ENCODE measurements at places on chromosomes 16 and 17.
A peak's percentile ranks its signal among the peaks of the same experiment; 100 is the strongest.

DNA sequence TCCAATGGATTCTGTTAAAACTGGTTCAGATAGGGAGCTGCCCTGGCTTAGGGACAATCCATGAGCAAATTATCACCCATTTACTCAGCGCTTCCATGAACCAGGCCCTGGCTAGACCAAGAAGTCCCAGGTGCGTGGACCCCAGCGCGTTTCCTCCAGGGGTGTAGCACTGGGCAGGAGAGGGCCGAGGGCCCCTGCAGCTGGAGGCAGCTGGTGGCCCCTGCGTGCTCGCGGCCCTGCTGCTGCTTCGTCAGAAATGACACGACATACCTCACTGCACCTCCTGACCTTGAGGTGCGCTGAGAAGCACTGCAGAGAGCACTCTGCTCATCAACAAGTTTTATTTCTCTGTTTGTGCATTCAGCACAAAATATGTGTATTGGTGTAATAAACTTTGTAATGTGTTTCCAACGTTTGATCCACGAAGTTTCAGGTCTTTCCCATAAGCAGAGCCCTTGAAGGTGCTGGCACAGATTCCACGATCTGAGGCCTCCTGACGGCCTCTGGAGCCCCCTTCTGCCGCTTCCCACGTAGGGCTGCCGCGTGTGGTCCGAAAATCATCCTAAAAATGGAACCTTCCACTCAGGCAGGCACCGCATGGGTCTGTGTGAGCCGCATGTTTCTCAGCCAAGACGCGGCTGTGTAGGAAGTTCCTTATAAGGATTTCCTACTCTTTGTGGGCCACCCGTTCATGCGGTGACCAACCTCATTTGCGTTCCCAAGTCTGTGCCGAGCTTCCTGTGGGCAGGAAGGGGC is 50.8 kb upstream of the ZCCHC14 start:
- DNase-seq = no peak

DNA sequence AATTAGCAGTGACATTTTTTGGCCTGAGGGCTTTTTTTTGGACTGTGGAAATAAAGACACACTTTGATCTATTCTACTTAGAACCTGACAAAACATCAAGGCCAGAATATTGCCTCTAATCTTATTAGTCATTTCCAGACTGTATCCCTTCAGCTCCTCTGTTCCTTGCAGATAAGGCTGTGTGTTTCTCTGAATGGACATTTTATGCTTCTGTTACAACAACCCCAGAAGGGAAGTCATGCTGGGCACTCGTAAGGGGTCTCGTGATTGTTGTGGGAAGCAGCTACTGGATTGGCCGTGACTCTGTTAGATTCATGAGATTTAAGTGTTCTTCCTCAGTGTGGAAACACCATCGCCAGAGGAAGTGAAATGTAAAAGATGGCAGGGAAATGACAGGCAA is 31.6 kb upstream of the HS3ST2 start:
- DNase-seq = no peak

DNA sequence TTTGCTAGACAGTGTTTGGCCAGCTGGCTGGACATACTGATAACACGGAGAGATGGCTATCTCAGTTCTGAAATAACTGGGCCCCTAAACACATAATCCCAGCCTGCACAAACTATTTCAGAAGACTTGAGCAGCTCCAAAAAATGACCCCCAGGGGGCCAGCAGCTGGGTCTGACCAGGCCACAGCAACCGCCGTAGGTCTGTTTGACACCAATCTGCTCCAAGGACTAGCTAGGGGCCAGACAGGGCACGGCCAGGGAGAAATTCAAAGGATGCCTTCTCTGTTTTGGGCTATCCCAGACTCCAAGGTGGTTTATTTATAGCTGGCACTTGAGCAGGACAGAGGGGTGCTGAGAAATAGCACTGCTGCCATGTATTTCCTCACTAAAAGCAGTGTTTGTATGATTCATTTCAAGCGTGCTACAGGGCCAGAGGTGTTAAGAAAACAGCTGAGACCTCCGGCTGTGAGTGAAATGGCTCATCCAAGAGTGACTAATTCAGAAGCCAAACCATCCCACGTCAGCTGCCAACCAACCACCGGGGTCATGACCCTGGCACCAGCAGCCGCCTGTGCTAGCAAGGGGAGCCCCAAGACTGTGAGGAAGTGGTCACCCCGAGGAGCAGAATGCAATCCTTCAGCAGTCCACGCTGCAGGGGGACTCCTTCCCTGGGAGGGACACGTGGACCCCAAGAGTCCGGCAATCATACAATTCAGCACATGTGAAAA is 5.7 kb downstream of the GGA2 start:
- DNase-seq = peak; percentile 66

GRCh38 chr16:88315543-88316105 is 67.1 kb upstream of the ZNF469 start:
- no peak for DNase-seq

DNA sequence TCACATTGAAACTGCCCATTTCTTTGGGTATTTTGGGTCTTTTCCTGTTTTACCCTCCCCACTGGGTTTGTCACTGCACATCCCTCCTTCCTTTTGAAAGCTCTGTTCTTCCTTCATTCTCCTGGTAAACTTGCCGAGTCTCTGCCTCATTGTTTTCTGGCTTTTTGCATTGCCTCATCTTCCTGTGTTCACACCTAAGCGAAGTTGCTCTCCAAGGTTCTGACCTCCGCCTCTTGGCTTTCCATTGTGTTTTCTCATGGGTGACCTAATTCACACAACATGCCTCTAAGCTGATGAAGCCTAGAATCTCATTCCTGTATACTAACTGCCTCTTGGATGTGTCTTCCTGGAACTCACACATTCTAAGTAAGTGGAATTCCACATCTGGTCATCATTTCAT is 1096.1 kb upstream of the EEF2KMT start:
- no peak for DNase-seq

DNA sequence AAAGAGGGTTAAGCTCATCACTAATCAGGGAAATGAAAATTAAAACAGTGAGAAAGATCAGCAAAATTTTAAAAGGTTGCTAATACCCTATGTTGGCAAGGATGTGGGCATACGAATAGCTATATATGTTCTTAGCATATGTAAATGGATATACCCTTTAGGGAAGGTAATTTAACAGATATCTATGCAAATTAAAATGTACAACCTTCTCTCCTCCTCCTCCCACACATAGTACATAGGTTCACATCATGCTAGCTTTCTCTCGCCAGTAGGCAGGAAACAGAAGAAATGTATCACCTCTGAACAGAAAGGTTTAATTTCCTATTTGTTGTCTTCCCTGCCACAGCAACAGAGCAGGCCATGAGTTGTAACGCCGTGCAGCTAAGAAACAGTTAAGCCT is 103.8 kb downstream of the CDYL2 start:
- no peak for DNase-seq

- DNase-seq = no peak
Observed at GRCh38 chr17:79536212-79536840, 74.5 kb downstream of the RBFOX3 start.

- DNase-seq = no peak
Observed at GRCh38 chr16:82750068-82750467, 123.3 kb downstream of the CDH13 start.

- DNase-seq = no peak
Observed at GRCh38 chr16:5058476-5058875, 7.3 kb downstream of the C16orf89 start.

DNA sequence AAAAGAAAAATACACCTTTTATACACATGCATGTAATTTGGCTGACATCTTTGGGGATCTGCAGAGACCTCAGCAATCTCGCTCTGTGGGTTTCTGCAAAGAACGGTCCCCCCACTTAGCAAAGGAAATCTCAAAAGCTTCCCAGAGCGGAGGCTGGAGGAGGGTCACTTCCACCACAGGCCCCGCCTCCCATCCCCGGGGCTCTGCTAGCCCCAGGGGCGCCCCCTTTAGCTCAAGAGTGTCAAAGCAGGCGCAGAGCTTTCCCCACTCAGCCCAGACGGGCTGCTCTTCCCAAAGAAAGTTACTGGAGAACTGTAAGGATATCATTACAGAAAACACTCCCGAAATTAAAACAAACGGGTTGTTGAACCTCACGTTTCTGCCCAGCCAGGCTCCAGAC is 11.4 kb downstream of the SLC13A5 start:
- no peak for DNase-seq

- DNase-seq = no peak
Observed at GRCh38 chr17:50147841-50148225, 2.6 kb downstream of the PPP1R9B start.

GRCh38 chr16:65754820-65755691 is 611.4 kb upstream of the CDH5 start:
- peak; percentile 13 for DNase-seq

- DNase-seq = peak; percentile 94
Observed at GRCh38 chr16:75433732-75434413, 570 bp upstream of the CFDP1 start.

- DNase-seq = no peak
Observed at GRCh38 chr17:61454381-61455323, 2.4 kb downstream of the TBX4 start.

GRCh38 chr16:73047536-73048291 is at the start of gene ZFHX3:
TSS of gene ZFHX3 (minus strand) at chr16:73048128. CDS start at chr16:72960145, 87,983 bp downstream.
- no peak for DNase-seq

GRCh38 chr17:48626245-48627117 is at the start of gene HOXB9:
TSS of gene HOXB9 (minus strand) at chr17:48626358. CDS start at chr17:48626269, 89 bp downstream.
- no peak for DNase-seq

DNA sequence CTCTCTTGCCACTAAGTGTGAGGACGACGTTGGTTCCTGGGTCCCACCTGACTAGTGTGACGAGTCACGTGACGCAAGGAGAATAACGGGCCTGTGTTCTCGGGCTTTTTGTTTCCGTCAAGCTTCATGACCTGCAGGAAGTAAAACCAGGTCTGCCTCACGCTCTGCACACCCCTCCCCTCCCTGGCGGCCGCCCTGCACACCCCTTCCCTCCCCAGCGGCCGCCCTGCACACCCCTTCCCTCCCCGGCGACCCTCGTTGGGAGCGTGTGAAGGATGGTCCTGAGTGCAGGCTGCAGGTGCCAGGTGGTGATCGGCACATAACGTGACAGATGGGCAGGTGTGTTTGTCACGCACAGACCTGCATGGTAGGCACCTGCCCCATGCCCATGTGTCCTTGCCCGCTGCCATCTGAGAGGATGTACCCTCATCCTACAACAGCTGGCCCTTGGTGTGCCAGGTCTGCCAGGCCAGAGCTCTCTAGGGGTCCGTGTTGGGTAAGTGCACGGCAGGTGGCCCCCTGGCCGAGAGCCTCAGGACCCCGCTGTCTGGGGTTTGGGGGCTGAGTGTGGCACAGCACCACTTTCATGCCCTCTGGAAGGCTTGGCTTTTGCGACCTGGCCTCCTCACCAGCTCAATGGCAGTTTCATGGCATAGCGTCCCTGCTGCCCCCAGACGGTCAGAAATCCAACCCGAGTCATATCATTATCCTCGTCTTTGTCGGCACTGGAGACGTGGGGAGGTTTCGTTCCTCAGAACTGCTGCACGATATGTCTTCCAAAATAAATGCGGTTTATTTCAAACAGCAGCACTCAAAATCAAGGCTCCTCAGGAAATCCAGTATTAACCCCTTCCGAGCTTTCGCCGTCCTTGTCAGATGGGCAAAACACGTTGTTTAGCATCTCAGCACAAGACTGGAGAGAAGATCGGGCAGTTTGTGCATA is 191.8 kb upstream of the CHMP6 start:
- no peak for DNase-seq

DNA sequence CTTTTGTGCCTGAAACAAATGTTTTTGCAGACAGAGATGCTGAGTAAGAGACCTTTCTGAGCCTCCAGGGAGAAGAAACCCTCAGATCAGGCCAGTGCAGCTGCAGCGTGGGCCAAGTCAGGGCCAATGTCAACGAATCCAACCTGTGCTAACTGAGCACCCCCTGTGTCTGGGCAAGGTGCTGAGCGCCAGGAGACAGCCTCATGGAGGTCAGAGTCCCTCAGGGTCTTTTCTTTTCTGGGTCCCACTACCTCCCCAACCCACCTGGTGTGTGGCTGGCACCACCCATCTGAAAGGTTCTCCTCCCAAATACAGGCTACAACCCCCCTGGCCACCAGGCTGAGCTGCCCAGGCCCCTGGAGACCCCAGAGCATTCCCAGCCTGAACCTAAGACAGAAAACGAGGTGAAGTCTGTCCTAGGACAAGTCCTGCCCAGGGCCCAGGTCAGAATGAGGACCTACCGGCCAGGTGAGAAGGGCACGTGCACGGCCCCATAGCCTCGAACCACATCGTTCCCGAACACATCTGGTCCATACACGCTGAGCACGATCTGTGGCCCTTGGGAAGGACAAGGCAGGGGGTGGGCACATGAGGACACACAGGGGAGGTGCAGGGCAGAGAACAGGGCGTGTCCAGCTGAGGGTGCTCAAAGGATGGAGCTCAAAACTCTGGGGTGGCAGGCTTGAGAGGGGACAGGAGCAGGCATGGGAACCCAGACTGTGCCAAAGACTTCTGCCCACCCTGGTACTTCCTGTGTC is 15.0 kb downstream of the B9D1 start:
- DNase-seq = no peak

GRCh38 chr17:47663912-47664623 is 14.3 kb downstream of the KPNB1 start:
- DNase-seq = peak; percentile 47

DNA sequence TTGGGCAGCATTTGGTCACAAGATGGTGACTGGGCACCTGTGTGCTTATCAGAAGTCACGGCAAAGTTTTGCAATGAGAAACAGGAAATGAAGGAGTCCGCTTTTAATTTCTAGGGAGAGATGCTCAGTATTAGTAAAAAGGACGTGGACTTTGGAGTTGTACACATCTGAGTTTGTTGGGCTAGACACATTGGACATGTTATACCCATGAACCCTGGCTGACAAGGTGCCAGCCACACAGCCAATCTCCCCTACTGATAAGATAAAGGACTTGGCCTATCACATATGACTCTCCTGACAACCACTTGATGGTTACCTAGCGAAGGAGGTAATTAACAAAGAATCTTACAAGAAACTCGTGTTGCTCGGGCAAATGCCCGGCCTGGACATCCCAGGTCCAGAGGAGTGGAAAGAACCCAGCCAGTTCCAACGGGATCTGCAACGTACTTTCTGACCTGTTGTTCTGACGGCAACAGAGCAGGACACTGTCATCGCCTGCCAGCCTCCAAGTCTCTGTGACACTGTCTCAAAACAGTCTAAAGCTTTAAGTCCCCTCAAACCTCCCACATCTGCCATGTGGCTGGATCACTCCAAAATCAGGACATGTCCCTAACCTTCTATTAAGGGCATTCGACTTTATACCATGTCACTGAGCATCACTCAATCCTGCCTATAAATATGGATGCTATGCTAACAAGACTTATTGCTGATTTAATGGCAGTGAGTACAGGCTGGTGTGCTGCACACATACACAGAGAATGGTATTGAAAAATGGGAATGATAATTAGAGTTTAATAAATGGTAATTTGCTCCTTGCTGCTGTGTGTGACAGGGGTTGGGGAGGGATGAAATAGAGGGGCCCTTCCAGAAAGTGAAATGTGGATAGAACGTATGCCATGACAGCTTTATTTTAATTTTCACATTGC is 47.6 kb upstream of the LYRM9 start:
- no peak for DNase-seq
